Cardiac atrium fibroblast (primary cell): ENCODE measurements at places on chromosomes 16 and 17. TPM values are rescaled to one million over a fixed set of nuclear protein-coding genes. Genes with fewer than 3 reads are reported as not detected.

Gene AATF
- total RNA-seq, result 22.7 and 36.0 TPM in 2 replicates

Gene NLRC3
- total RNA-seq, result under 0.01 TPM in 1 of 2 replicates, not detected in the other

Gene TMEM114
- not detected in 2 replicates for total RNA-seq

Gene MTMR4
- total RNA-seq, result 17.9 and 20.3 TPM in 2 replicates

Gene USP36
- 19.0 and 21.9 TPM in 2 replicates for total RNA-seq

Gene KRTAP2-3
- not detected in 2 replicates for total RNA-seq

Gene HSD17B1
- total RNA-seq, result 2.1 and 6.0 TPM in 2 replicates
